ENCODE measurements at places on chromosomes 11 and 22. TPM values are rescaled to one million over a fixed set of nuclear protein-coding genes. Genes with fewer than 3 reads are reported as not detected.

GRCh38 chr11:47183969-47184368, 2.3 kb downstream of the PACSIN3 start:
- no peak for DNase-seq
- H3K27me3 ChIP-seq = peaks cover 22% of the 10 kb centered on the region
- H3K36me3 ChIP-seq = peaks cover 3% of the 10 kb centered on the region

DNA sequence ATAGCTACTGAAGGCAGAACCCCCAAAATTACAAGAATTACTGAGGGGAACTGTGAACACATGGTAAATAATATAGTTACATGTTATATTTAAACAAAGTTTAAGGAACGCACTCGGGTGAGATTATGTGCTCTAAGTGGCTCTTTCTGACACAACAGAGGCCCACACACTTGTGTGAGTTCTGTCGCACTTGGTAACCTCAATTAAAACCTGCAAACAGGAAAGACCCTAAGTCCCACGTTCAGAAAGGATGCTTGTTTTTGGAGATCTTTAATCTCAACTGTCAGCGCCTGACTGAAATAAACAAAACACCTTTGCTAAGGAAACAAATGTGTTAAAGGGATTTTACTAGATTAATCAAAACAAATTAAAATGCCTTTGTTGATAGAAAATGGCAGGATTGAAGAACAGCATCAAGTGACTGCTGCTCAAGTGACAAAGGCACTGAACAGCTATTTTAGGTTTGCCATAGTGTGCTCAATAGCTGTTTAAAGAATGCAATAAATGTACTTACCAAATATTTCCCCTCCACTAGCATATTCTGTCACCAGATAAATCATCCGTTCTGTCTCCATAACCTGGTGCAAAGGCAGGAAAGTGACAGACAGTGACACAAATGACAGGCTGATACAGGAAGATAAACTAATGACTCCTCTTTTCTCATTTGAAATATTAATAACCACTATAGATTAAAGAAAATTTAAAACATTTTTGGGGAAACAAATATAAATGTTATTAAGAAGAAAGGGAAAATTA, 116.3 kb upstream of the APOA1 start:
- no peak for DNase-seq
- H3K27me3 ChIP-seq = no peaks in the 10 kb centered on the region
- no peak overlapping the region for H3K27ac ChIP-seq
- H3K4me3 ChIP-seq = no peak overlapping the region

DNA sequence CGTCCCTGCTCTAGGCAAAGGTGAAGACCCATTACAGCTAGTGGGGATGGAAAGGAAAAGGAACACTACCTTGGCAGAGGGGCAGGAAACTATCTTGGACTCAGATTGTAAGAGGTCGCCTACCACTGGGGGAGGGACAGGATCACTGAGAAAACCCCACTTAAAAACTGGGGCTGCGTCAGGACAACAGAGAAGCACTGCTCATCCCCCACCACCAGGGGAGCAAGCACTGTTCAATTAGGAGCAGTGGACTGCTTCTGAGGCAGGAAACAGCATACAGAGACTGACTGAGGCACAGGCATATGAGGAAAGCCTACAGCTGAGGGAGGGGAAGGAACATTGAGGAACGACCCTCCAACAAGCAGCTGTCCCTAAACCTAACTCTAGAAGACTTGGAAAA, 20.8 kb upstream of the DLAT start:
- peaks cover 37% of the 10 kb centered on the region for H3K36me3 ChIP-seq
- DNase-seq = no peak
- no peaks in the 10 kb centered on the region for H3K27me3 ChIP-seq
- H3K4me3 ChIP-seq = no peak overlapping the region

GRCh38 chr22:49482811-49483210, 344.9 kb downstream of the BRD1 start:
- H3K27ac ChIP-seq = no peak overlapping the region
- no peak for DNase-seq
- peaks cover 11% of the 10 kb centered on the region for H3K27me3 ChIP-seq
- H3K4me1 ChIP-seq = peaks cover 4% of the 10 kb centered on the region
- no peak overlapping the region for H3K4me3 ChIP-seq

DNA sequence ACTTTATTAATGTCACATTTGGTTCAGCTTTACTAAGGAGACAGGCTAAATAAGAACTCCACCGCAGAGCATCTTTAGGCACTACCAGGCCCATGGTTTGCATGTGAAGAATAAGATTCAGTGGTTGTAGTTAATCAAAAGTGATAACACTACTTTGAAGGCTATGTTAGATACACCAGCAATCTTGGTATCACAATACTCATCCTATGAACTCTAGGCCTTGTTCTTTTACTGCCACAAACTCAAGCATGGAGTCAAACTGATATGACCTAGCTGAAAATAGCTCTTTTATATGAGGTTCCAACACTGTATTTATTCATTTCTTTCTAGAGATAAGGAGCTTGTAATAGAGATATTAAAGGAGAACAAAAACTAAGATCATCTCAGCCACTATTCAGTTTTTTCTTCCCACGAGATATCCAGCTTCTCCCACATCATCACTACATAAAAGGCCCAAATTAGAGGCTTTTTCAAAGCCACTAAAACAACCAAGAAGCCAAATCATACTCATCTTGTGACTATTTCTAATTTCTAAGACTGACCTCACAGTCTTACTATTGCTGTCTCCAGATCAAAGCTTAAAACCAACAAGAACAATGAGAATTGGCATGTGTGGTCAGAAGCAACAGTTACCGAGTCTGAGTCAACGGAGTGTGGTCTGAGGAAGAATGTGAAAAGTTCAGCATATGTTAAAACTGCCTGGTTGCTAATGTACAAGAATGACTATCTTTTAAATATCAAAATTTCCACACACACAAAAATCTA, 25.1 kb upstream of the GUCY1A2 start:
- no peaks in the 10 kb centered on the region for H3K36me3 ChIP-seq
- no peak overlapping the region for H3K4me3 ChIP-seq
- no peaks in the 10 kb centered on the region for H3K27me3 ChIP-seq
- no peaks in the 10 kb centered on the region for H3K4me1 ChIP-seq
- no peak for DNase-seq

The PPP2R1B gene
- 24.1 TPM for total RNA-seq

The ZBTB3 gene
- total RNA-seq = 11.6 TPM
